ENCODE measurements at places on chromosomes 3 and 15. TPM values are rescaled to one million over a fixed set of nuclear protein-coding genes. Genes with fewer than 3 reads are reported as not detected.

- DNase-seq: no peak
These were observed 32.4 kb downstream of the CD200R1L start for GRCh38 chr3:112814266-112814665.

DNA sequence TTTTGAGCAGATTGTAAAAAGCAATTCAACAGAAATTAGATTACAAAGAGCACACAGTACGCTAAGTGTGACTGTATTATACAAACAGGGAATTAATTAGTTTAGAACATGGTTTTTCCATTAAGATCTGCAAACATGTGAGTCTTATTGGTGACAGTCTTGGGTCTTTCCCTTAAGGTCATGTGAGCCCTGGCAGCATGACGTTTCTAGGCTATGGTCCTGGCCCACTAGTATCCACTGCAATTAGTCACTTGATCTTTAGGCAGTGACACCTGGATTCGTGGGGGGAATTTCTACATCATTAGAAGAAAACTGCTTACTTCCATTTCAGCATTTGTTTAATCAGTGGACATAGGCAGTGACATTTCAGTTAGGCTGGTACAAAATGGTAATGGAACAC is 360.2 kb upstream of the NR2F2 start:
- DNase-seq: no peak

GRCh38 chr3:36483709-36484108 is 103.4 kb downstream of the STAC start:
- no peak for DNase-seq

The SLC24A5 gene
- total RNA-seq: 0.20 TPM

The SNTN gene
- not detected for total RNA-seq

- DNase-seq: no peak
These were observed 80.9 kb downstream of the DHX36 start for GRCh38 chr3:154243353-154243752.

DNA sequence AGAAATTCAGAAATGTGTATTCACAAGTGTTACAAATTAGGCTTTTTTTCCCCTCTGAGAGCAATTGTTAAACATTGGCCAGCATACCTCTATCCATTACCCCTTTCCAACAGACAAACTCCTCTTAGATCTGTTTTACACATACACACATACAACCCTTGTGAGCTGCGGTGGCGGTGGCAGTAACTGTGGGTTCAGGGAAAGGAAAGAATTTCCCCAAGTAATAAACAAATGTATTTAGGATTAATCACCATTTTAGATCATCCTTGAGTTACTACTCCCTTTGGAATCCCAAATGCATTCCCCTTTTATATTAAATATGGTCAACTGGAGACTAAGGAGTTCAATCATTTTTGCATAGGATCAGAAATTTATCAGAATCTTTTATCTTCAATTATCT is 667.0 kb downstream of the FHIT start:
- no peak for DNase-seq

The ANKRD34C gene
- not detected for total RNA-seq

DNA sequence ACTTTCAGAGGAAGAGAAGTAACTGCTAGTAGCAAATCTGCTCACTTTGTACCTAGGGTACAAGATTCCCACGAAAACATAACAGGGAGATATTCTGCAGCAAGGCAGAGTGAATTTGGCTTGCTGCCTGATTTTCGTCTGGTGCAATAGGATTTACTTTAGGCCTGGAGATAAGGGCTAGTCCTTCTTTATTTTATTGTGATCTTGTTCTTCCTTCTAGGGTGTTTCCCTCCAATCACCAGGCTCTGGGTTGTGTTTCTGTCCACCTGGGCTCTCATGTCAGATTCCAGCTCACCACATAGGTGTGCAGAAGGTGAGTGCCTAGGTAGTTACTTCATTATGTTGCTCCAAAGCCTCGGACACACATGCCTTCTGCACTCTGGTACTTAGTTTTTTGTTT is 211.8 kb upstream of the RGMA start:
- no peak for DNase-seq

The VILL gene
- total RNA-seq: 16.1 TPM

The C3orf22 gene
- not detected for total RNA-seq

GRCh38 chr15:98941595-98942255 is 65.9 kb downstream of the PGPEP1L start:
- no peak for DNase-seq

DNA sequence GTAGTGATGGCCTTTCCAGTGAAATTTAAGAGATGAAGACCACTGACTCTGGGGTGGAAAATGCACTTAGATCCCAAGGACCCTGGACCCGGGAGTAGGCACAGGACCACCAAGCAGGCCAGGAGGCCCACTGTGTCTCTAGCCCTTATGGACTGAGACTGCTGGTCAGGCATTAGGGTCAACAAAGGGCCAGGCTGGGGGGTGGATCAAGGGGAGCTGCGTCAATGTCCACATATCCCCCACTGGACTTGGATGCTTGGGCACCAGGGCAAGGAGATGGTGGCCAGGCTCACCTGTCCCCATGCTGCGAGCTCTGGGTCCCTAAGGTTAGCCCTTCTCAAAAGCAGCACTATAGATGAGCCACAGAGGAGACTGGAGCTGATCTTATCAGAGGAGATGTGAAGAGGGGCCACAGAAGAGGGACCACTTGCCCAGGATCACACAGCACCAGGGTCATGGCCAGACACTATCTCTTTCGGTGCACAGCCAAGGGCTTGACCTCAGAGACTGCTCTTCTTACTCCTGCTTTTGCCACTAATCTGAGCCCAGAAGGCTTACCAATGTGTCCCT is 14.7 kb downstream of the RAB6B start:
- DNase-seq: no peak

The HAUS2 gene
- total RNA-seq: 26.2 TPM

The CHDH gene
- 12.3 TPM for total RNA-seq

The KLHL40 gene
- total RNA-seq: not detected

DNA sequence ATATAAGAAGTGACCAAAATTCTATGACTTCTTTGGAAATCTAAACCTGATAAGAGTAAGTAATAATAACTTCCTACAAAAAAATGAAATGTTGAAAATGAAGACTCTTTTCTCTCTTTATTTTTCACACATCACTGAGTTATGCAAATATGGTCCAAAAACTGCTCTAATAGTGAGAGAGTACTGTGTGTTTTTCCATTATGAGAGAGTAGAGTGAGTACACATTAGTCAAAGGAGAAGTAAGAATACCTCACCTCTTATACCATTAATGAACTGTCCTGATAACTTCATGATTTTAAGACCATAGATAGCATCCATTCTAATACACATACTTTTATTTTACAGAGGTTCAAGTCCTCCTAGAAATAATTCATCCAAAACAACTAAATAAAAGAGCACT is 1310.2 kb downstream of the SI start:
- DNase-seq: no peak

The SLC26A6 gene
- 15.7 TPM for total RNA-seq

DNA sequence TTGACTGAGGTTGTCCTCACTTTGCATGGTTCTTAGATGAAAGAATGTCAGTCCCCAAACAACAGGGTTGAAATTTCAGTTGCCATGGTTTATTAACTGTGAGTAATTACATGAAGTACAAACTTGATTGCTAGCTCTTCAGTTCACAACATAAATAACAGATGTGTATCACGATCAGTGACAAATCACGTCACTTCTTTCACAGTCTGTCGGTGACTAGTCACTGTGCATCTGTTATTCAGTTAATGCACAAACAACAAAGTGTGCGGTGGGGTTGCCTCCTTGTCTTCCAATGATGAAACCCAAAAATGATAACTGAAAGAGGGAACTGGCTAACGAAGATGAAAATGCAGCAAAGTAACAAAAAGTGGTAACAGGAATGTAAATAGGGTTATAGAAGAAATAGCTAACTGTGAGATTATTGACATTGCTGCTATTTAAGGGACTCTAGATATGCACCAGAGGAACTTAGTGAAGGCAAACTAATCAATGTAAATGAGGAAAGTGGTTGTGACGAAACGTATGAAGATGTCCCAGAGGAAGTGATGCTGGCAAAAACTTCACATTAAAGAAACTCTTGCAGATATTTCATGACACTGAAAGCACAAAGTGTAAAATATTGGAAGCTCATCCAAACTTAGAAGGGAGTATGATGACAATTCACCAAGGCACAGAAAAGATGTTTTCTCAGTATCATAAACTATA is 159.3 kb downstream of the WDR76 start:
- DNase-seq: no peak

The ECT2 gene
- 6.1 TPM for total RNA-seq

GRCh38 chr3:49610666-49611280 is 56.5 kb downstream of the BSN start:
- no peak for DNase-seq

DNA sequence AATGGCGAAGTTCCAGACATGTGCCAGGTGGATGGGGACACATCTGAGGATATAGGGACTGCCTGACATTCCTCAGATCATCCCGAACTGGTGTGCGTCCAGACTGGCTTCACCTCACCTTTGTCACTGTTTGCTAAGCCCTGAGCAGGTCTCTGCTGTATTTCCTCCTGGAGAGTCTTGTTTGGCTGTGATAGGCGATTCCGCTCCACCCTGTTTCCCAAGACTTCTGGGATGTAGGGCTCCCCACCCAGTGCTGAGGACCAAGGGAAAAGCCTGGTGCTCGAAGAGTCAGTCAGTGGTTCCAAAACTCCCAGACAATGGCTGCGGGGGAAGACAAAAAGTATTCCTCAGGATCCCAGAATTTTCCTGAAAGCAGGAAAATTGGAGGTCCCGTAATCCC is 11.1 kb upstream of the FURIN start:
- DNase-seq: no peak

- DNase-seq: no peak
These were observed 256.2 kb upstream of the RARB start for GRCh38 chr3:25171897-25172296.

GRCh38 chr3:146166826-146167225 is 5.8 kb upstream of the PLOD2 start:
- no peak for DNase-seq

- no peak for DNase-seq
These were observed 205.0 kb downstream of the ADAMTSL3 start for GRCh38 chr15:83858820-83859505.

DNA sequence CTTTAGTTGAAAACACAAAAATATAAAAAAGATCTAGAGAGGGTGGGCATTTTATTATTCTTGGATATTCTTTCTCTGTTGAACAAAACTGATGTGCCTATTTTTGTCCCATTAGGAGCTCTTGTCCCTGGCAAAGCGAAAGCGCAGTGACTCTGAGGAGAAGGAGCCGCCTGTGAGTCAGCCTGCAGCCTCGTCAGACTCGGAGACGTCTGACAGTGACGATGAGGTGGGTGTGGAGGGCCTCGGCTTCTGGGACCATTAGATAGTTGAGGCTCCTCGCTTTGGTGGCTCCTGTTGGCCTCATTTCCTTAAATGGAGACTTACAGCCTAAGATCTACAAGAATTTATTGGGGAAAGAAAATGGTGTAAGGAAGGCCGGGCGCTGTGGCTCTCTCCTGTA is 21.3 kb downstream of the RTF1 start:
- DNase-seq: no peak

The PEAK1 gene
- 112 TPM for total RNA-seq

The XCR1 gene
- not detected for total RNA-seq

- DNase-seq: no peak
These were observed 168.0 kb upstream of the CTDSPL start for GRCh38 chr3:37693511-37694283.

DNA sequence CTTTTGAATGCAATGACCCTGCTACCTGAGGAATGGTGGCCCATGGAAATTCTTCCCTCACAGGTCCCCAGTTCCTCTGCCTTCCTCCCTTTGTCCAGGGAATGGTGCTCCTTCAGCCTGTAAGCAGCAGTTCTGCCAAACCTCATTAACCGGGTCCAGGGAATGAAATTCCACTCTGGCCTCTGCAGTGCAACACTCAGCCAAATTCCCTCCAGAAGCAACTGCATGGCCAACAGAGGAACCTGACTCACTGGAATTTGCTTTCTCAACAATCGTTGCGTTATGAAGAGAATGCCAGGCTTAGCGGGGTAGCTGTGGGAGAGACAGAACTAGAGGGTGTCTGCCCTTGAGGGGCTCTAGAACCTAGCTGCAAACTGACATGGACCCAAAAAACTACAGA is 449.4 kb upstream of the PROK2 start:
- no peak for DNase-seq

The RTP3 gene
- not detected for total RNA-seq
